ENCODE measurements at places on chromosomes 6 and 20. TPM values are rescaled to one million over a fixed set of nuclear protein-coding genes. Genes with fewer than 3 reads are reported as not detected.

DNA sequence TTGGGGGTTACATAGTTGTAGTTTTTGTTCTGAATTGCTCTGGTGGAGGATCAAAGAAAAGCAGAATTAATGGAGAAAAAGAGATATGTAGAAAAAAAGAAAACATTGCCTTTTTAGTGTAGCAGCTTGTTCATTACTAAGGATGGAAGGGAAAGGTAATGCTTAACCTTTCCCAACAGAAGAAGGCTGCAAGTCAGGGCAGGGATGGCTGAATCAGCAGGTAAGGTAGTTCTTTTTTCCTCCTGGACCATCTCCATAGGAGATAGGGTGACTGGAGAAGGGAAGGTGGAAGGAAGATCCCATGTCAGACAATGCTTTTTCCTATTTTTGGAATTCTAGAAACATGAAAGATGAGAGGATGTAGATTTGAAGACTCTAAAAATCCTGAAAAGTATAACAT lies 79.4 kb upstream of the SUPT3H start:
- no peaks in the 10 kb centered on the region for H3K36me3 ChIP-seq
- H3K4me1 ChIP-seq, result peaks cover 6% of the 10 kb centered on the region
- H3K27me3 ChIP-seq, result no peaks in the 10 kb centered on the region
- no peak overlapping the region for H3K27ac ChIP-seq

Gene CDH26
- total RNA-seq, result 1.4 TPM

DNA sequence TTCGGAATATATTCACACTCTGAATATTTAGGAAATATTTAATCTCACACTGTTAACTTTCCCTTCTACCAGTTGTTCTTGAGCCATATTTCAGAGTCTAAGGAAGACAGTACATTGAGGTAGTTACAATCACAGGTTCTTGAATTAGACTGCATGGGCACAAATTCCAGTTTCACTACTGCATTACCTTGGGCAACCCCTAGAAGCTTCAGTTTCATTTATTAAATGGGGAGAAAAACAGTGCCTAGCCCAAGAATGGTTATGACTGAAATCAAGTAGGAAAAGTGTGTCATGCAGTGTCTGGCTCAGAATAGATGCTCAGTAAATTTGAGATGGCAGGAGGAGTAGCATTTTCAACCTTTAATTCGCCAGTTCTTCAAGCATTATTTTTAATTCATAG lies 124.5 kb upstream of the SAMD5 start:
- no peak overlapping the region for H3K27ac ChIP-seq
- no peak overlapping the region for H3K4me3 ChIP-seq
- no peaks in the 10 kb centered on the region for H3K36me3 ChIP-seq
- DNase-seq, result no peak

DNA sequence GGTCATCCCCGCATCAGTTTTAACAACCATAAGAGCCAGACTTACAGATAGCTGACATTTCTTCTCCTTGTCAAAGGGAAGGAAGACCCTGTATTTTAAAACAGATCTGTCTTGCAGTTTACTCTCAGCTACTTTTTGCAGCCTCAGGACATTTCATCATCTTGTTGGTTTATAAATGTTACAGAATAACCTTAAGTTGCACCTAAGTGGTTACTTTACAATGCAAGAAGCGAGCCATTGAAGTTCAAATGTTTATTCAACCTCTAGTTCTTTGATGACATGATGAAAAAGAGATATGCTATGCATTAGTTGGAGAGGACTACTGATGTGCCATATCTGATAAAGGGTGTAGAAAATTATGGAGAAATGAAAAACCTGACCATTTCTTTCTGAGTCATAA lies 187.9 kb upstream of the COL21A1 start:
- no peak overlapping the region for H3K4me3 ChIP-seq
- no peaks in the 10 kb centered on the region for H3K27me3 ChIP-seq
- H3K36me3 ChIP-seq, result no peaks in the 10 kb centered on the region
- H3K4me1 ChIP-seq, result no peaks in the 10 kb centered on the region
- no peak overlapping the region for H3K27ac ChIP-seq

DNA sequence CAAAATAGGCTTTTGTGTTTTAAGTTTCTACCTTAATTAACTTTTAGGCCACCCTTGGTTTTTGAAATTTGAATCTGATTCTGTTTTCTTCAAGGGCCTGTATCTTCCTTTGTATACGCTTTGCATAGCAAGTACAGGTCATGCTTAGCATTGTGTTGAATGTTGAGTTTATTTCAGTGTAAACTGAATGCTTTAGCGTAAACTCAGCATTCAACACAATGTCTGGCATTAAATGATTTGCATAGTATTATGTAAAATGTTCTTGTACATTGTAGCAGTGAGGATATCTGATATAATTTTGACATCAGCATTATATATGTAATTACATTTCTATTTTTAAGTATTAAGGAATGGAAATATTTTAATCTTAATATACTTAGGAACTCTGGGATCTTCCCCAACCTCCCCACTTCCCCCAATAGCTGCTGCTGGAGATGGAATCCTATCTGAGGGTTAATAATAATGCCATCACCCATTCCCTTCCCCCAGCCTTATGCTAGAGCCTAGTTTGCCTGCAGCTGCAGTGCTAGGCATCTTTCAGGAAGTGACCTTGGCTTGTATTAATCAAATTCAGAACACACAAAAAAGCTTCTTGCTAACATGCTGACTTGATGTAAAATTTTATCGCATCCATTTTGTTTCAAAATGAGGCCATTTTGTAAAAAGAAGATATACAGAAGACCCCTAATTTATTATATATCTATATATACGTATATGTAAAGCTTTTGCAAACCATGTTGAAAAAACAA lies 73.1 kb downstream of the NCOA3 start:
- H3K4me3 ChIP-seq, result no peak overlapping the region
- DNase-seq, result no peak
- peaks cover 62% of the 10 kb centered on the region for H3K4me1 ChIP-seq

All from transverse colon (tissue), 4 donors.